ENCODE measurements at places on chromosomes 12 and 14.

- DNase-seq = no peak
Measured at GRCh38 chr12:21938879-21939278, 2.3 kb downstream of the ABCC9 start.

GRCh38 chr14:104681689-104682074, 7.7 kb upstream of the INF2 start:
- DNase-seq = no peak

GRCh38 chr14:33611405-33612196, 339.3 kb downstream of the EGLN3 start:
- DNase-seq = no peak

GRCh38 chr14:58533446-58533845, 104.3 kb upstream of the DACT1 start:
- DNase-seq = no peak

GRCh38 chr12:103272949-103273348, 222.8 kb downstream of the C12orf42 start:
- no peak for DNase-seq

- no peak for DNase-seq
Measured at GRCh38 chr12:48199774-48200221, 3.3 kb downstream of the OR10AD1 start.

DNA sequence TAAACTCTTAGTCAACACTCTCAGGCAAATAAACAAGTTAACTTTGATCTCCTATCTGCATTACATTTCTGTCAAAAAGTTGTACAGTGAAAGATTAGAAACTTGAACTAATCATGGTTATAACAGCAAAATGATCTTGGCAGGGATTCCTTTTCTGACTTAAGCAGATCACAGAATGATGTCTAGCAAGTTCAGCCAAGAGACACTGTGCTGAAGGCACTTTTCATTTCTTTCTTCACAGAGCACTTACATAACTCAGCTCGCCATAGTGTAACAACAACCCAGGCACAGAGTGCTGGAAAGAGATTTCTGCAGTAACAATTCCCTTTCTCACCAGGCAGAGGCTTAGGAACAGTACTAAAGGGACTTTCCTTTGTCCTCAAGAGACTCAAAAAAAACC, 19.6 kb upstream of the CSRP2 start:
- no peak for DNase-seq

- DNase-seq = no peak
Measured at GRCh38 chr12:104201238-104202001, 14.2 kb upstream of the TXNRD1 start.

GRCh38 chr12:97960225-97960624, 497.6 kb downstream of the RMST start:
- no peak for DNase-seq

DNA sequence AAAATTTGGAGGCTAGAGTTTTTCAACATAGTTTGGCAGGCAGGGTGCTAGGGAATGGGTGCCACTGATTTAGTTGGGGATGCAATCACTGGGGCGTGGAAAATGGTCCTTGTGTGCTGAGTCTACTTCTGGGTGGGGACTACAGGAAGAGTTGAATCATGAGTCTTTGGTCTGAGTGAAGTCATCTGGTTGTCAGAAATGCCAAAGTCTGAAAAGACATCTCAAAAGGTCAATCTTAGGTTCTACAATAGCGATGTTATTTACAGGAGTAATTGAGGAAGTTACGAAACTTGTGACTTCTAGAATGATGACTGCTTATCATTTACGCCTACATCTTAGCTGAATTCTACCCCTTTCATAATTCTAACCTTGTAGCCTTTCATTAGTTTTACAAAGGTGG, 209.1 kb downstream of the NUBPL start:
- DNase-seq = no peak

GRCh38 chr14:100905166-100905565, 1.6 kb upstream of the RTL1 start:
- DNase-seq = no peak

GRCh38 chr14:70664698-70665447, 23.2 kb downstream of the TTC9 start:
- no peak for DNase-seq

GRCh38 chr14:64821651-64822050, 58.1 kb downstream of the SPTB start:
- no peak for DNase-seq

GRCh38 chr12:83378186-83378727, 691.6 kb downstream of the TMTC2 start:
- DNase-seq = no peak

- no peak for DNase-seq
Measured at GRCh38 chr12:68746572-68747180, 700 bp downstream of the SLC35E3 start.

DNA sequence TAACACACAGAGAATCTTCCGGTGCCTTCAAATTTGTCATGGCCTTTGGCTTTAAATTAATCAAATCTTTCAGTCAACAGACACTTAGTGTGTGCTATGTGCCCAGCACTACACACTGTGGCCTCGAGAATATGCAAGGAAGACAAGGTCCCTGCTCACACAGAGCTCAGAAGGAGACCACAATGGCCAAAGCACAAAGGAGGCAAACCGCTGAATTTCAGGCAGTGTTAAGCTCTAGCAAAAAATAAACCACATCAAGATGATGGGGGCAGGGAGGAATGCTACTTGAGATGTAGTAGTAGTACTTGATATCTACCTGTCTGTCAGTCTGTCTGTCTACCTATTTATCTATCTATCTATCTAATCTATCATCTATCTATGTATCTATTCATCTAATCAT, 227.9 kb downstream of the TMEM132D start:
- DNase-seq = no peak

DNA sequence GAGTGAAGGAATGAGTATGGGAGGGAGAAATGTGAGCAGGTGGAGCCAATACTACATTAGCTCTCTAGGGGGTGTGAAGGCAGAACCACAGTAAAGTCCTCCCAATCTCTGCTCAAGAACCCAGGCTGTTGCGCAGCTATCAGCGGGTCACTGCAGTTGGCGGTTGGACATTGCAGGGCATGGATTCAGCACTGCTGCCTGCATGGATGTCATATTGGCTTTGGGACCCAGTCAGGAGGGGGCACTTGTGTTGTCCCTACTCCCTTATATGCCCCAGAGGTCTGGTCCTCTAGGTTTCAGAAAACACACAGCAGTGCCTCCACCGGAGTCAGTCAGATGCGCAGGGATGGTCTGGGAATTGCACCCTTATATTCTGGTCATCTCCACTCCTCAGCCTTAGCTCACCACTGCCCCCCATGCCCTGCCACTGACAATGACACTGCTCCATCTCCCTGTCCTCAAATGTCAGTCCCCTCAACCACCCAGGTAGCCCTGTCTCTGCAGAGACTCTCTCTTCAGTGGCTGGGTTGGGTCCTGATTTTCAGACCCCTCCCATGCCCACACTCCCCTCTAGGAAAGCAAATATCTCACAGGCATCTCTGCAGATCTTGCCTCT, 9.6 kb downstream of the ZDHHC22 start:
- DNase-seq = no peak

DNA sequence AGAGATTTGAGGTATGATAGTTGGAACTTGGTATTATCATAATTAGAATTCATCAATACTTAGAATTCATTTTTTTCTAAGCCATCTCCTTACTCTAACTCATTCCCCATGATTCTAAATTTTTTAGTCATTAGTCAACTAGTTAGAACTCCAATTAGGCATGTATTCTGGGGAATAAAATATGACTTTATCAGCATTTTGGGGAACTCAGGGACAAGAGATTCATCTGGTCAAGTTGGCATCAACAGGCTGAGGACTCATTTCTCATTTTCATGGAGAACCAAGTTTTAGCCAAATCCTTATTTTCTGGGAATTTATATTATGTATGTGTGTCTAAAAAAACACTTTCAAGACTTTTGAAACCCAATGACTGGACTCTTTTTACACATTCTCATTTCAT, 29.2 kb downstream of the DIP2B start:
- no peak for DNase-seq

GRCh38 chr12:94615260-94616181, 34.8 kb downstream of the TMCC3 start:
- DNase-seq = no peak

DNA sequence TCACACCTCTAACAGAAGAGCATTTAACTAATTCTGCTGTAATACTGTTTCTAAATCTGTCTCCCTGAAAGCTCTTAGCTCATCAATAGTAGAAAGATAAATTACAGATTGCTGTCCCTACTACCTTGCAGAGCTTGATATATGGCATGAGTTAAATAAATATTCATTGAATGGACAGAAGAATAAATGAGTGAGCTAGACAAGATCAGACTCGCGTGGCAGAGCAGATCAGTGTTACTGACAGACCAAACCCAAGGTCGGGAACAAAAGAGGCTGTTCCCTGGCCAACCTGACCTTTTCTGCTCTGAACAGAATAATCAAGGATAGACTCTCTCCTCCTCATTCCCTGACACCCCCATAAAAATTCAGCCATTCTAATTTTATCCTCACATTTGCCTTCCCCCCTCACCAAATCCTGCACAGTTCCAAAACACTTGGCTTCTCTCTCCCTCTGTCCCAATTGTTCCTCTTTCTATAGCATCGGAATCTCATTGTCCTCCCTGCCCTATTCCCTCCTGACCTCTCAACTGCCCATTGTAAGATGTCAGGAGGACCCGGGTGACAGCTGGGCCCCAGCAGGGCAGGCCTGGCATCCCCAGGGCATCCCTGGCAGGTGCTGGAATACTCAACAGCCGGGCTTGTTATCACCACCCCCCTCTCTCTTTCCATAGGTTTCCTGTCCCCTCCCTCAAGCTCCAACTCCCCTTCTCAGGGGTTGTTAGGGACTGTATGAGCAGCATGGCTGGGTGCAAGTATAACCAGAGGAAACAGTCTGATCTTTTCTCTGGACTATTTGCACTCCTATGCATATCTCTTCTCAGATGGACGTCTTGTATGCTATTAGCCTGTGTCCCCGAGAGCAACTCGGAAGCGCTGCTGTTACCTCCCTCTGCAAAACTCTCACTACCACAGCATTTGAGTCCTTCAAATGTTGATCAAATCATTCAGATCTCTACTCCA, 19.9 kb downstream of the NEUROD4 start:
- no peak for DNase-seq

- no peak for DNase-seq
Measured at GRCh38 chr14:29800961-29801360, 126.7 kb downstream of the PRKD1 start.

GRCh38 chr12:30823156-30823699, 68.5 kb upstream of the CAPRIN2 start:
- DNase-seq = no peak

DNA sequence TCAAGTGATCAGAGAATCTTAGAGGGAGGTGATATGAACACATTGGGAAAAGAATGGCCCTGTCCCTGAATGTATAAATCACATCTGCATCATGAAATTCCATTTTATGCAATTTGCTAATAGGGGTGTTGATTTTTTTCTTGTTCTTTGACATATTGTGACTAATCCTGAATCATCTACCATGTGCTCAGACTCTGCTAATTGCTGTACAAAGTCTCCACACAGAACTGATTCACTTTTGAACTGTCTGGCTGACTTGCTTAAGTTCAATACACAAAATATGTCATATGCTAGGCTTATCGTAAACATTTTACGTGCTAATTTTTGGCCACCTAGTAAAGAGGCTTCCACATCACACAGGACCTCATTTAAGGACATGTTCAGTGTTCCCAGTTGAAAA, 2.6 kb downstream of the TMEM132D start:
- no peak for DNase-seq

DNA sequence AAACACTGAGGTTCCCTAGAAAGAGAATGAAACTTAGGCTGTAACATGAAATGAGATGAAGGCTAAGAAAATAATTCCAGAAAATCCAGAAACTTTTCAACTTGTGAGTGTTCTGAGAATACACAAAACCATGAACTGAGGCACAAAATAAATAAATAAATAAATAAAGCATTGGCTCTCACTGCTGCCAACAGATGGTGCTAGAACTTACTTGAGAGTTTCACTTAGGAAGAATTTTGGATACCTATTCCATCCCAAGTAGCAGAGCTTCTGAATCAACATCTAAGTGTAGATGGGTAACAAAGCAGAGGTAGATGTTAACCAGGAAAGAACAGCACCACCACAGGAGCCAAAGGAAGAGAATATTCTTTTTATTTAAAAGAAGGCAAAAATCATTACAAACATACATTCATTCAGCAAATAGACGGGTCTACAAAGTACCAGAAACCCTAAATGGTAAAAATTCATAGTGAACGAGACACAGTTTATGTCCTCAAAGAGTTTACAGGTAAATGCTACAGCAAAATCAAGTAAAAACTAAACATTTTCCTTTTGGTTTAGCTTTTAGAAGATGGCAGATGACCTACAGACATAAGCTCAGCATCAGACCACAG, 16.7 kb downstream of the EPS8 start:
- no peak for DNase-seq

DNA sequence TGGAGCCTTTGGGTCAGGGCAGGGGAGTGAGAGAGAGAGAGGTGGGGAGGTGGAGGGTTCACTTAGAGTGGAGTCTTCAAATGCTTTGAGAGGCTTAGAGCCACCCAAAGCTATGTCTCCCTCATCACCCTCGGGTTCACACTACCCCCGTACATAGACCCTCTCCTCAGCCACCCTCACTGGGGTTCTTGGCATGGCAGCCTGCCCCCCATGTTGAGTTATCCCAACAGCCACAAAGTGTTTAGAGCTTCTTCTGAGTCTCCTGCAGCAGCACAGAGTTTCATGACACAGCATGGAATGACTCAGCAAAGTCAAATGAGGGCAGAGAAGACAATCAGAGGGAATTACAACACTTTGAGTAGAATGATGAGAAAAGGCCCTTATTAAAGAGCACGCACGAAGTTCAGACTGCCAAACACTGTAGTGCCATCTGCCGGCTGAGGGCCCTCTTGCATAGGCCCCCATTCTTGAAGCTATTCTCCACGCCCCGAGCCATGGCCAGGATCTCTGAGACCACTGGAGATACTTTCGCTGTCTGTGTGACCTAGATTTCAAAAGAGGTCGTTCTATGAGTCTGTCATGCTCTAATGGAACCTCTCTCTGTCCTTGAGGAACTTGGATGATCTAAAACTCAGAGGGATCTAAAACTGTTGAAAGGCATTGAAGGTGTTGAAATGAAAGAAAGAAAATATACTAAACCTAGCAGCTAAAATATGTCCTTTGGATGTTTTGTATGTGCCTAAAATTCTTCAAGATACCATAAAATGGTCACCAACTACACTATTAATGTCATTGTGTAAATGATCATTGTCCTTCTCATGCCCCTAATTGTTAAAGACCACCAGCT, 221.9 kb downstream of the PELI2 start:
- DNase-seq = no peak

DNA sequence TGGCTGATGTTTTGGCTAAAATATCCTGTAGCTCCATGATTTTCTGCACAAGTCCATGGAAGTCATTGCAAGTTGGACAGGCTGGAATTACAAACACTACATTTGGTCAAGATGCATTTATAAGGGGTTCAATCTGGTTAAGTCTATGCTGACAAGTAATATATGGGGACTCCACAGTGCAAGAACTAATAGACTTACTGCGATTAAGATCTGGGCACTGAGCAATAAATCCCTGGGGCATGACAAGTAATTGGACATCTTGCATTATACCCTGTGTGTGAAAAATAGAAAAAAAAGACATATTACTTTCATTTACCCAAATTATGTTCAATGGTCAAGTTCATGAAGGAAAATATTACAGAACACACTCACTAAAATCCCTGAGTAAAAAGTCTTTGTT, 99.1 kb downstream of the NELL2 start:
- no peak for DNase-seq

GRCh38 chr14:73633116-73634010, 11.4 kb upstream of the DNAL1 start:
- peak; percentile 38 for DNase-seq
